ENCODE measurements at places on chromosomes 12 and 14. TPM values are rescaled to one million over a fixed set of nuclear protein-coding genes. Genes with fewer than 3 reads are reported as not detected.

DNA sequence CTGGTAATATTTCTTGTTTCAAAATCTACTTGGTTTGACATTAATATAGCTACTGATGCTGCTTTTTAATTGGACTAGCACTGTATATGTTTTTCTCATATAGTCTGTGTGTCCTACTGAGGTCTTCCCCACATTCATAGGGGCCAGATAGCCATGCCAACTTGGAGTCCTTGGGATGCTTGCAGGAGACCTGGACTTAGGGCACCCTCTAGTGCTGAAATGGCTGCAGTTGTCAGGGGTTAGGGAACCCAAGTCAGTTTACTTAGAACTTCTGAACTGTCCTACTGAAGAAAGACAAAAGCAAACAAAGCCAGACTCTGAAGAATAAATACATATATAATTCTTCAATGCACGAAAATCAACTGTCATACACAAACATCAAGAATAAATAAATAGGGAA is 279.9 kb upstream of the SYT1 start:
- no peaks in the 10 kb centered on the region for H3K27me3 ChIP-seq
- no peaks in the 10 kb centered on the region for H3K36me3 ChIP-seq
- H3K27ac ChIP-seq = no peak overlapping the region
- no peak overlapping the region for H3K4me3 ChIP-seq
- DNase-seq = no peak

DNA sequence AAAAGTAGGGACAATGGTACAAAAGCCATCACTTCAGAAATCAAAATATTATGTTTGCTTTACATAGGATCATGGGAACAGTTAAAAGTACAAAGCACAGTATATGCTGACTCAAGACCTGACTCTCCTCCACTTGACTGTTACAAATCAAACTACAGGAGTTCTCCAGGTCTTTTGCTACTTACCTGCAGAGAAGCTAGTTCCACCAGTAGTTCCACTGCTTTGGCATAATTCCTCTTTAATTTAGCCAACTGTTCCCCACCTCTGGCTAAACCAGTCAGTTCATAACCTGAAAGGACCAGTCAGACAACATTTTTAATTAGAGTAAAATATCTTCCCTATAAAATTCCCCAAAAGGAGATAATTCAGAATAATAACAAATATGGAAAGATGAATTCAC is 14.0 kb downstream of the ATP6V1D start:
- no peak for DNase-seq
- peaks cover 95% of the 10 kb centered on the region for H3K36me3 ChIP-seq
- H3K4me1 ChIP-seq = no peaks in the 10 kb centered on the region
- no peak overlapping the region for H3K27ac ChIP-seq
- no peak overlapping the region for H3K4me3 ChIP-seq

- DNase-seq = no peak
- H3K27me3 ChIP-seq = no peaks in the 10 kb centered on the region
- no peak overlapping the region for H3K4me3 ChIP-seq
- no peaks in the 10 kb centered on the region for H3K4me1 ChIP-seq
- no peaks in the 10 kb centered on the region for H3K36me3 ChIP-seq
Observed at GRCh38 chr14:53237488-53237887, 84.4 kb upstream of the DDHD1 start.

- no peak overlapping the region for H3K27ac ChIP-seq
- H3K27me3 ChIP-seq = no peaks in the 10 kb centered on the region
- peaks cover 10% of the 10 kb centered on the region for H3K36me3 ChIP-seq
- no peak overlapping the region for H3K4me3 ChIP-seq
- H3K4me1 ChIP-seq = no peaks in the 10 kb centered on the region
- DNase-seq = no peak
Observed at GRCh38 chr12:12648284-12648683, 36.6 kb downstream of the CREBL2 start.

GRCh38 chr14:35879151-35879648 is 53.1 kb downstream of the BRMS1L start:
- H3K36me3 ChIP-seq = no peaks in the 10 kb centered on the region
- H3K27ac ChIP-seq = peak overlapping the region; percentile 14
- no peak overlapping the region for H3K4me3 ChIP-seq
- no peaks in the 10 kb centered on the region for H3K27me3 ChIP-seq

- H3K4me1 ChIP-seq = peaks cover 95% of the 10 kb centered on the region
- peak overlapping the region; percentile 93 for H3K27ac ChIP-seq
- no peaks in the 10 kb centered on the region for H3K36me3 ChIP-seq
- DNase-seq = no peak
- H3K27me3 ChIP-seq = no peaks in the 10 kb centered on the region
Observed at GRCh38 chr14:77041881-77042545, 13.5 kb upstream of the IRF2BPL start.

- no peaks in the 10 kb centered on the region for H3K27me3 ChIP-seq
- no peak overlapping the region for H3K27ac ChIP-seq
- H3K36me3 ChIP-seq = no peaks in the 10 kb centered on the region
- no peak overlapping the region for H3K4me3 ChIP-seq
Observed at GRCh38 chr12:47982770-47983169, 19.4 kb downstream of the TMEM106C start.

GRCh38 chr14:20609215-20610001 is 18.2 kb upstream of the RNASE12 start:
- DNase-seq = peak; percentile 96
- H3K4me3 ChIP-seq = peak overlapping the region; percentile 88
- H3K36me3 ChIP-seq = no peaks in the 10 kb centered on the region
- no peaks in the 10 kb centered on the region for H3K27me3 ChIP-seq
- peak overlapping the region; percentile 75 for H3K27ac ChIP-seq

GRCh38 chr12:45296046-45296586 is 80.2 kb downstream of the ANO6 start:
- no peak for DNase-seq
- H3K4me3 ChIP-seq = no peak overlapping the region
- H3K4me1 ChIP-seq = peaks cover 26% of the 10 kb centered on the region
- H3K27me3 ChIP-seq = no peaks in the 10 kb centered on the region

- no peak for DNase-seq
- peaks cover 37% of the 10 kb centered on the region for H3K4me1 ChIP-seq
- H3K36me3 ChIP-seq = no peaks in the 10 kb centered on the region
- H3K27me3 ChIP-seq = no peaks in the 10 kb centered on the region
- H3K4me3 ChIP-seq = peak within 1 kb of the TSS; percentile 93
Observed at GRCh38 chr14:29927376-29928116, at the start of gene PRKD1. Gene PRKD1, minus strand, starts transcription at chr14:29927847.

- no peaks in the 10 kb centered on the region for H3K36me3 ChIP-seq
- H3K27ac ChIP-seq = no peak overlapping the region
- no peaks in the 10 kb centered on the region for H3K4me1 ChIP-seq
- no peaks in the 10 kb centered on the region for H3K27me3 ChIP-seq
- DNase-seq = no peak
- H3K4me3 ChIP-seq = no peak overlapping the region
Observed at GRCh38 chr14:30134936-30135335, 207.3 kb upstream of the PRKD1 start.

GRCh38 chr14:96861568-96862310 is 64.6 kb downstream of the VRK1 start:
- no peaks in the 10 kb centered on the region for H3K4me1 ChIP-seq
- H3K4me3 ChIP-seq = no peak overlapping the region
- H3K27me3 ChIP-seq = no peaks in the 10 kb centered on the region

- H3K4me3 ChIP-seq = no peak overlapping the region
- peaks cover 8% of the 10 kb centered on the region for H3K4me1 ChIP-seq
- H3K36me3 ChIP-seq = no peaks in the 10 kb centered on the region
- H3K27me3 ChIP-seq = peaks cover 10% of the 10 kb centered on the region
- no peak for DNase-seq
Observed at GRCh38 chr14:100653409-100653808, 66.2 kb upstream of the BEGAIN start.

DNA sequence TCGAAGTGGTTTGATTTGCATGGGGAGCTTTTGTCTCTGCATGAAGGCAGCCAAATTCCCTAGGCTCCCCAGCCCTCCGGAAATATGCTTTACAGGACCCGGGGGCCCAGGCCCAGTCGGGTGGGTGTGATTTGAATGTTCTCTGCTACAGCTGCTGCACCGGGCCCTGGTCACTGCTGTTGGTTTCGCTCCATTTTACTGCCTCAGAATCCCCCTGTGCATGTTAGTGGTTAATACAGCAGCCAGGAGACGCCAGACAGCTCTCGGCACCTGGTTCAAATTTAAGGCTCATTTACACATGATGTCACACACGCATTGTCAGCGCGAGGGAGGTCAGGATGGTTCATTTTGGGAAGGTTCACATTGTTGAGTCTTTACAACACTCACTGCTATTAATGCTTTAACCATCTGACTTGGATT is 99.6 kb downstream of the SLC38A6 start:
- H3K27ac ChIP-seq = no peak overlapping the region
- H3K4me3 ChIP-seq = no peak overlapping the region
- H3K36me3 ChIP-seq = no peaks in the 10 kb centered on the region
- DNase-seq = no peak

- H3K36me3 ChIP-seq = no peaks in the 10 kb centered on the region
- H3K27ac ChIP-seq = peak within 1 kb of the TSS; percentile 98
- no peaks in the 10 kb centered on the region for H3K27me3 ChIP-seq
- H3K4me3 ChIP-seq = peak within 1 kb of the TSS; percentile 78
- peak; percentile 96 for DNase-seq
Observed at GRCh38 chr12:53049571-53050318, at the start of gene TNS2. Gene TNS2, plus strand, starts transcription at chr12:53050065. Its CDS starts 121 bp downstream, at chr12:53050186.

- peaks cover 5% of the 10 kb centered on the region for H3K36me3 ChIP-seq
- H3K4me1 ChIP-seq = peaks cover 18% of the 10 kb centered on the region
- H3K4me3 ChIP-seq = no peak overlapping the region
- H3K27ac ChIP-seq = no peak overlapping the region
- no peaks in the 10 kb centered on the region for H3K27me3 ChIP-seq
- DNase-seq = no peak
Observed at GRCh38 chr12:1287446-1287975, 296.5 kb downstream of the ERC1 start.

- no peaks in the 10 kb centered on the region for H3K36me3 ChIP-seq
- no peaks in the 10 kb centered on the region for H3K4me1 ChIP-seq
- H3K4me3 ChIP-seq = no peak overlapping the region
- no peak overlapping the region for H3K27ac ChIP-seq
Observed at GRCh38 chr12:90124289-90124688, 415.7 kb upstream of the ATP2B1 start.

- no peaks in the 10 kb centered on the region for H3K27me3 ChIP-seq
- no peaks in the 10 kb centered on the region for H3K36me3 ChIP-seq
- no peak overlapping the region for H3K27ac ChIP-seq
- no peaks in the 10 kb centered on the region for H3K4me1 ChIP-seq
Observed at GRCh38 chr14:53376064-53376463, 222.9 kb upstream of the DDHD1 start.

- no peak overlapping the region for H3K4me3 ChIP-seq
- DNase-seq = peak; percentile 72
- H3K4me1 ChIP-seq = no peaks in the 10 kb centered on the region
- H3K36me3 ChIP-seq = no peaks in the 10 kb centered on the region
- no peak overlapping the region for H3K27ac ChIP-seq
Observed at GRCh38 chr14:97282210-97283004, 485.2 kb downstream of the VRK1 start.

- H3K4me3 ChIP-seq = peak overlapping the region; percentile 58
- H3K36me3 ChIP-seq = peaks cover 22% of the 10 kb centered on the region
- no peak for DNase-seq
- no peaks in the 10 kb centered on the region for H3K27me3 ChIP-seq
- H3K4me1 ChIP-seq = peaks cover 73% of the 10 kb centered on the region
Observed at GRCh38 chr12:55972911-55973598, 823 bp upstream of the RAB5B start.

GRCh38 chr12:70598467-70599193 is 38.6 kb downstream of the PTPRB start:
- no peak overlapping the region for H3K27ac ChIP-seq
- no peaks in the 10 kb centered on the region for H3K27me3 ChIP-seq
- H3K36me3 ChIP-seq = no peaks in the 10 kb centered on the region
- H3K4me3 ChIP-seq = no peak overlapping the region

DNA sequence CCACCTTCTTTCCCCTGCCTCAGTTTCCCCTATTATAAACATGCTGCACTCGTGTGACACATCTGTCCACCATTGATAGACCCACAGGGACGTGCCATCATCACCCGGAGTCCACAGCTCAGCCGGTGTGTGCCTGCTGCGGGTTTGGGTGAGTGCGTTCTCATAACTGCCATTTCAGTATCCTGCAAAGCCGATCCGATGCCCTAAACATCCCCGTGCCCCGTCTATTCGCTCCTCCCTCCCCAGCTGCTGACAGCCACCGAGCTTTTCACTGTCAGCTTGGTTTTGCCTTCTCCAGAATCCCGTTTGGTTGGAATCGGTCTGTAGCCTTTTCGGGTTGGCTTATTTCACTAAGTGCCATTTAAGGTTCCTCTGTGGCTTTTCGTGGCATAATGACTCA is 3.9 kb downstream of the LRCOL1 start:
- peaks cover 19% of the 10 kb centered on the region for H3K4me1 ChIP-seq
- DNase-seq = no peak
- no peak overlapping the region for H3K4me3 ChIP-seq
- H3K27ac ChIP-seq = no peak overlapping the region
- H3K36me3 ChIP-seq = no peaks in the 10 kb centered on the region

DNA sequence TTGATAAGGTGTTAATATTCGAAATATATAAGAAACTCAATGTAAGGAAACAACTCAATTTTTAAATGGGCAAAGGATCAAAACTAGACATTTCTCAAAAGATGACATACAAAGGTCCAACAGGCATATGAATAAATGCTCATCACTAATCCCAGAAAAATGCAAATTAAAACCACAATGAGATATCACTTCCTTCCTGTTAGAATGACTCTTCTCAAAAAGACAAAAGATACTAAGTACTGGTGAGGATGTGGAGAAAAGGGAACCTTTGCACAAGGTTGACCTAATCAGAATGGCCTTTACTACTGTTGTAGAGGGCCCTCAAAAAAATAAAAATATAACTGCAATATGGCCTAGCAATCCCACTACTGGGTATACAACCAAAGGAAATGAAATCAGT is 383.4 kb downstream of the KCNH5 start:
- no peaks in the 10 kb centered on the region for H3K36me3 ChIP-seq
- H3K4me1 ChIP-seq = no peaks in the 10 kb centered on the region
- H3K4me3 ChIP-seq = no peak overlapping the region
- DNase-seq = no peak

- H3K27me3 ChIP-seq = no peaks in the 10 kb centered on the region
- no peaks in the 10 kb centered on the region for H3K36me3 ChIP-seq
- no peaks in the 10 kb centered on the region for H3K4me1 ChIP-seq
- H3K27ac ChIP-seq = no peak overlapping the region
Observed at GRCh38 chr12:77179515-77179914, 114.1 kb upstream of the E2F7 start.

GRCh38 chr12:120583478-120584030 is 2.4 kb upstream of the POP5 start:
- H3K27ac ChIP-seq = no peak overlapping the region
- H3K4me1 ChIP-seq = peaks cover 39% of the 10 kb centered on the region
- DNase-seq = peak; percentile 95
- H3K27me3 ChIP-seq = no peaks in the 10 kb centered on the region

The AEBP2 gene
- total RNA-seq = 38.9 TPM

The CTSG gene
- 29.8 TPM for total RNA-seq

The ADSS1 gene
- 4.3 TPM for total RNA-seq

The KCNH3 gene
- 0.65 TPM for total RNA-seq

The NELL2 gene
- 5.8 TPM for total RNA-seq

The TPPP2 gene
- total RNA-seq = not detected

The CABP1 gene
- not detected for total RNA-seq

The KRT79 gene
- total RNA-seq = not detected

The PRR4 gene
- 1.6 TPM for total RNA-seq

The FGF23 gene
- not detected for total RNA-seq

The OR6C75 gene
- total RNA-seq = not detected

The FOS gene
- 68.6 TPM for total RNA-seq

The TEX52 gene
- total RNA-seq = not detected

The ITGB7 gene
- 1.1 TPM for total RNA-seq

The CPNE8 gene
- total RNA-seq = 12.8 TPM

All from esophagus muscularis mucosa (tissue), 4 donors.